Activated CD4-positive, alpha-beta T cell treated with anti-CD3 and anti-CD28 coated beads, Interleukin-2, amount 10 ng/mL, durations not matched to agents 24 days and 14 days (primary cell): ENCODE measurements at places on chromosomes 5 and 9. TPM values are rescaled to one million over a fixed set of nuclear protein-coding genes. Genes with fewer than 3 reads are reported as not detected.

DNA sequence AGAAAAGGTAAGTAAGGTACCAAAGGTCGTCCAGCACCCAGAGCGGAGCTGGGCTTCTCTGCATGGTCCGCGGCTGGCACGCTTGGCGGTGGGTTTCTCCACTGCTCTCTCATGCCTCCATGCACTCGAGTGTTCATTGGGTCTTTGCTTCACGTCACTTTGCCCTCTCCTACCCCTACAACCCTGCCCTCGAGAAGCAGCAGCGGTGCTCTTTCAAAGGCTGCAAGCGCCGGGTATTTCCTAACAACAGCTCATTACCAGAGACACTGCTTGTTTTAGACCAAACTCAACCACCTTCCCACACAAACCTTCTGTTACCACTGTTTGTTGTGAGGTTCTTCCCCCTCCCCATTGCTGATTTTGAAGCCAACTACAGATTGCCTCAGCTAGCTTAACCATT lies 21.5 kb upstream of the ZBTB34 start:
- peaks cover 20% of the 10 kb centered on the region for H3K4me1 ChIP-seq
- H3K27ac ChIP-seq, result no peak overlapping the region
- H3K4me3 ChIP-seq, result no peak overlapping the region
- no peaks in the 10 kb centered on the region for H3K27me3 ChIP-seq
- no peak for DNase-seq
- peaks cover 26% of the 10 kb centered on the region for H3K36me3 ChIP-seq

DNA sequence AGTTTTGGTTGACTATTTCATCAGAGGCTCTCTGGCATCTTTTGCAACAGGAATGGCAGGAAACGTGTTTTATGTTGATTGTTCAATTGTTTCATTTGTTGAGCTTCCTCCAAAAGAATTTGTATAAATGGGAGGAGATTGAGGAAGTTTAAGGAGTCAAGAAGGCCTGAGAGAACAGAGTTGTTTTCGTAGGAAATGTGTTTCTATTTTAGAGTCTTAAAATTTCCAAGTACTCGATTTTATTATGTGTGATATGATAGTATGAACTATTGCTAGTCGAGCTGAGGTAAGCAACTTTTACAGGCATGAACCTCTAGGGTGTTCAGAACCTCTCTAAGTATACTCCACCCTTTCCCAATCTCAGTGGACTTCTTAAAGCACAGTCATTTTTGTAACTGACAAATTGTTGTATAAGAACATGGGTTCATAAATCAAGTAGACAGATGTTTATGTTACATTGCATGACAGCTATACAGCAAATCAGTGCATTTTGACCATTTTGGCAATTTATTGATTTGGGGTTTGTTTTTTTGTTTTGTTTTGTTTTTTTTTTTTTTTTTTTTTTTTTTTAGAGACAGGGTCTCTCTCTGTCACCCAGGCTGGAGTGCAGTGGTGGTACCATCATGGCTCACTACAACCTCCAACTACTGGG lies 47.4 kb downstream of the POLK start:
- no peak for DNase-seq
- H3K4me1 ChIP-seq, result peaks cover 2% of the 10 kb centered on the region
- H3K4me3 ChIP-seq, result no peak overlapping the region
- H3K36me3 ChIP-seq, result peaks cover 77% of the 10 kb centered on the region
- no peak overlapping the region for H3K27ac ChIP-seq

The BHMT gene
- not detected in 2 replicates for total RNA-seq

The ZDHHC11B gene
- not detected in 2 replicates for total RNA-seq

DNA sequence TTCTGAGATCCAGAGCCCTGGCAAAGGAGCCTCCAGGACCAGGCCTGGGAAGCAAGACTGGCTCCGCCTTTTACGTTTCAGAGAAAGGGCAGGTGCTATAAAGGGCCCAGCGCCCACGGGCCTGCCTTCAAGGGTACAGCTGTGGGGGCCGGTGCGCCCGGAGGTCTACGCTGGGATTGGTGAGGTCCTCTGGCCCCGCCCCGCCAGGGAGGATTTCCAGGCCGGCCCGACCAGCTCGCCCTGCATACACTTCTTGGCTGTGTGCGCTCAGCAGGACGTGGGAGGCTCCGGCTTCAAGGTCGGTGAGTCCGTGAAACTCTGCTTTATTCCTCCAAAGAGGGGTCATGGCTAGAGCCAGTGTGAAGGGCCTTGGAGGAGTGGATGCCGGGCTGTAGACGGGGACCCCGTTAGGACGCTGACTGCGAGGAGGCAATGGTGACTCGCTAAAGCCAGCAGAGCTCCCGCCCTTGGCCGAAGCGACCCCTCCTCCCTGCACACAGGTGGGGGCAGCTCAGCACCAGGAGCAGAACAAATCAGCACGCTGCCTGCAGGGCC lies at the start of gene CKMT2:
CKMT2 (plus strand) TSS at position 243 of the 555 bp plus-strand sequence. CDS start 17,811 bp downstream, outside the sequence.
- H3K4me3 ChIP-seq, result no peak within 1 kb of the TSS
- peaks cover 4% of the 10 kb centered on the region for H3K36me3 ChIP-seq
- H3K27me3 ChIP-seq, result no peaks in the 10 kb centered on the region
- H3K4me1 ChIP-seq, result peaks cover 18% of the 10 kb centered on the region
- no peak for DNase-seq

The MBLAC2 gene
- 6.1 and 6.4 TPM in 2 replicates for total RNA-seq

DNA sequence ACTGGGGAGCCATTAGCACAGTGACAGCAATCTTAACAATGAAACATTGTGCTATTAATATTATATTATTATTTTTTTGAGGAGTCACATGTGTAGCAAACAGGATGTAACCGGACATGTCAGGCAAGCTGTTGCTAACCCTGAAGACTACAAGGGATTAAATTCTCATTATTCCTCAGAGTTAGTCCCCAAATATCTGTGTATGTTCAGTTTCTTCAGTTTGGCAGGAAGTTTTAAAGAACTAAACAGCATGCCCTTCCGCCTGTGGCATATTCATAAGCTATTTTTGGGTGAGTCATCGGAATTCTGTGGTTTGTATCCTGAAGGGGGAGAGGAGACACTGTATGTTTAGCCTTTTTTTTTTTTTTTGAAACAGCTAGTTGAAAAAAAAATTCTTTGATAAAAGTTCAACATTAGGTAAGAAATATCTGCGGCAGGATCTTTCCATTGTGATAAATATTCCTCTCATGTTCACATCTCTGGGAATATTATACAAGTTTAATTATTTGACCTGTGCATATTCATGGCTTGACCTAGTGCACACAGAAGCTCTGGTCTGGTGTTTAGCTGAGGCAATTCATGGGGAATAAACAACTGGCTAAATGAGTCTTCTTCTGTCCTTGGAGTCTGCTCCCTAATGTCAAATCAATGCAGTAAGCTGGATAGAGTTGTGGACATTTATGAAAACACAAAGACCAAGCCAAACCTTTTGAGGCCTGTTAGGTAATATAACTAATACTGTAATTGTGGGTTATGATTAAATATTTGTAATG lies 202.7 kb upstream of the CDKN2B start:
- DNase-seq, result no peak
- no peak overlapping the region for H3K4me3 ChIP-seq
- peaks cover 25% of the 10 kb centered on the region for H3K4me1 ChIP-seq
- no peak overlapping the region for H3K27ac ChIP-seq
- no peaks in the 10 kb centered on the region for H3K36me3 ChIP-seq
- H3K27me3 ChIP-seq, result peaks cover 24% of the 10 kb centered on the region

The KLF4 gene
- total RNA-seq, result 1.0 and 1.2 TPM in 2 replicates

The LCP2 gene
- total RNA-seq, result 278 and 283 TPM in 2 replicates

The FOXD4L6 gene
- not detected in 2 replicates for total RNA-seq
